ENCODE measurements at places on chromosomes 7 and 10. TPM values are rescaled to one million over a fixed set of nuclear protein-coding genes. Genes with fewer than 3 reads are reported as not detected.

DNA sequence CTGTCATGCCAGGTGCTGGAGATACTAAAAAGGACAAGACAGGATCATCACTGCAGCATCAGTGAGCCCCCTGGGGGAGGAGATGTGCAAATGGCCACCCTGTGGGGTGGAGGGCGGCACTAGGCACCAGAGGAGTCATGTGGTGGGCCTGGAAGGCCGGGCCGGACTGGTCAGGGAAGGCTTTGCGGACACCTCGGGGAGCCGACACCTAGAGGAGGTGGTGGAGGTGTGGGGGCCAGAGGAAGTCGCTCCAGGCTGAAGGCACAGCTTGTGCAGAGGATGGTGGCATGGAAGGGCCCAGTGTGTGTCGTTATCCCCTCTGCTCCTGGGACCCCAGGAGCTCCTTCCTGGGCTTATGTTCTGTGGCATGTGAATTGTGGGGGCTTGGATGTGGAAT, 437.7 kb downstream of the RPS24 start:
- no peak for DNase-seq

DNA sequence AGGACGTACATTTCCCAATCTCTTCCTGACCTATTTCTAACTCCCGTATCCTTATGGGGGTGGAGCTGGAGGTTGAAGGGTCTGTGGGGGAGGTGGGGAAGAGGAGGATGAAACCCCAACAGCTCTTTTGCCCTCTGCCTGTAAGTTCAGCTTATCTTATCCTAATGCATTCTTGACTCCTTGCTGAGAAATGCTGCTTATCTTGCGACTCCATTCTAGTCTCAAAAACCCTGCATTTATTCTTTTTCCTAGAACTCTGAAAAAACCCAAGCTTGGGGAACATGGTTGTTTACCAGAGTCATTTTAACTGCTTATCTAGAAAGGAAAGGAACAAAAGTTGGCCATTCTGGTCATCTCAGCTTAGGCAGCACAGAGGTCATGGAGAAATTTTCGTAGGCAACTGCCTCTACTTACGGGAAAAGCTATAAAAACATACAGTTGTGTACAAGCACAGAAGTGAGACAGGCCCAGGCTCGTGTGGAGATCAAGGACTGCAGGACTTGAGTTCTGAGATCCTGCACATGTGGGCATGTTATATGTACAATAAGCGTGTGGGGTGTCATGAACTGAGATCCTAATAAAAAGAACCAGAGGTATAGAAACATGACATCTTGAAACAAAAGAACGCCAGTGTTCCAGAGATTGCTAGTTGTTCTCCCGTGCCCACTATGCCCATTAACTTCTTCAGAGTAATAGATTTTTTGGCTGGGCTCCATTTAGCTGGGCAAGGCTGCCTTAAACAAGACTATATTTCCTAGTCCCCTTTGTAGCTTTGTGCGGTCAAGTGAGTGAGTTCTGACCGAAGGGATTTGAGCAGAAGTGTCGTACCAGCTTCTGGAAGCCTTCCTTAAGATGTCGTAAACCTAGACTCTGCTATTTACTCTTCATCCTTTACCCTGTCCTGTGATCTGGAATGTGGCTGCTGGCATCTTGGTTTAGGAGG, 9.6 kb downstream of the INMT start:
- DNase-seq, result peak; percentile 20

GRCh38 chr7:15209429-15209828, 306.9 kb upstream of the DGKB start:
- no peak for DNase-seq

- DNase-seq, result peak; percentile 64
These were observed 19.9 kb upstream of the LMOD2 start for GRCh38 chr7:123635551-123636359.

- no peak for DNase-seq
These were observed 8.6 kb downstream of the CPA5 start for GRCh38 chr7:130353196-130353595.

GRCh38 chr7:65820287-65820950, 52.5 kb upstream of the VKORC1L1 start:
- DNase-seq, result no peak

GRCh38 chr10:77592946-77593636, 44.5 kb downstream of the KCNMA1 start:
- peak; percentile 13 for DNase-seq

GRCh38 chr10:33901166-33901565, 566.7 kb upstream of the NRP1 start:
- DNase-seq, result peak; percentile 61

DNA sequence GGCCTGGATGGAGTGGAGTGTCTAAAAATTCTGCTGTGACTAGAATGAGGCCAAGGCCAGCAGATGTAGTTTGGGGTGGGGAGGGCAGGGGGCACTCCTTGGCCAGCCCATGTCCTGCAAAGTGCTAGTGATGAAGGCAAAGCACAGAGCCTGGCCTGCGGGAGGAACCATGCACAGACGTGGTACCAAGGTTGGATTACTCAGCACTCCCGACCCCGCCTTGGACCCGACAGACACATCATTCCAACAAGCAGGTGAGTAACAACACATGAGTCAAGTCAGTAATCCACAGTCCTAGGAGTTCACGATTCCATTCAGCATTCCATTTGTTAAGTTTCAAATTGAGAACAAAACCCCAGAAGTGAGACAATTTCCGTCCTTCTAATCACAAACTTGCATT, 317.3 kb downstream of the TCERG1L start:
- no peak for DNase-seq

DNA sequence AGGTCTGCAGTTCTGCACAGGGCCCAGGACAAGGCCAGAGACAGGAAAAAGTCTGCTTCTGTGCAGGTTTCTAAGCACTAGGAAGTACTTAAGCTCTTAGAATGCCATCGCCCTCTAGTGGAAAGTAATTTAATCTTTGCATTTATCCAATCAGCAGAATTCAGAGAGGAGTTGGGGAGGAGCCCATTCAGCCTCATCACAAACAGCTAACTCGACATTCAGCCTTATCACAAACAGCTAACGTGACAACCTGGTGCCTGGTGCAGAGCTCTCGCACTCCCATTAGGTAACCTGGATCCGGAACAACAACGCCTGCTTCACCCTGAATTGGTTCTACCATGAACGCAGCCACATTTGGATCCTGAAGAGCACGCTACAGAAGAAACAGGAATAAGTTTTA, 15.2 kb downstream of the OAT start:
- peak; percentile 85 for DNase-seq

DNA sequence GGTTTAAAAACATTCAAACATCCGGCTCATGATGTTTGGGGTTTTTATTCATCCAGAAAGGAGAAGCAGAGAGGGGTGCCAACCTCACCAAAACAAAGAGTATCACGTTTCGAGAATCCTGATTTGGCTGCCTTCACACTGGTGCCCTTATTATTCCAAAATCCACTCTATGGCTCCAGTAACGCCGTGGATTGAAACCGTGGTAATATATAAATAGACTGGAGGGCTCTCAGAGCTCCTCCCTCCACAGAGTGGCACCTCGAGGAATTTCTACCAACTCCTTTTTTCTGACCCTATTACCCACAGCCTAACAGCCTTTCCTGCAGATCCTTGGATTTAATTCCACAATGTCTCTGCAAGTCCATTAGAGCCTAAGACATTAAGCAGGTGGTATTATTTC, 353.6 kb downstream of the CRPPA start:
- no peak for DNase-seq

GRCh38 chr7:148253629-148254028, 336.9 kb upstream of the C7orf33 start:
- DNase-seq, result no peak

- DNase-seq, result no peak
These were observed 94.9 kb downstream of the AKR1D1 start for GRCh38 chr7:138170959-138171703.

DNA sequence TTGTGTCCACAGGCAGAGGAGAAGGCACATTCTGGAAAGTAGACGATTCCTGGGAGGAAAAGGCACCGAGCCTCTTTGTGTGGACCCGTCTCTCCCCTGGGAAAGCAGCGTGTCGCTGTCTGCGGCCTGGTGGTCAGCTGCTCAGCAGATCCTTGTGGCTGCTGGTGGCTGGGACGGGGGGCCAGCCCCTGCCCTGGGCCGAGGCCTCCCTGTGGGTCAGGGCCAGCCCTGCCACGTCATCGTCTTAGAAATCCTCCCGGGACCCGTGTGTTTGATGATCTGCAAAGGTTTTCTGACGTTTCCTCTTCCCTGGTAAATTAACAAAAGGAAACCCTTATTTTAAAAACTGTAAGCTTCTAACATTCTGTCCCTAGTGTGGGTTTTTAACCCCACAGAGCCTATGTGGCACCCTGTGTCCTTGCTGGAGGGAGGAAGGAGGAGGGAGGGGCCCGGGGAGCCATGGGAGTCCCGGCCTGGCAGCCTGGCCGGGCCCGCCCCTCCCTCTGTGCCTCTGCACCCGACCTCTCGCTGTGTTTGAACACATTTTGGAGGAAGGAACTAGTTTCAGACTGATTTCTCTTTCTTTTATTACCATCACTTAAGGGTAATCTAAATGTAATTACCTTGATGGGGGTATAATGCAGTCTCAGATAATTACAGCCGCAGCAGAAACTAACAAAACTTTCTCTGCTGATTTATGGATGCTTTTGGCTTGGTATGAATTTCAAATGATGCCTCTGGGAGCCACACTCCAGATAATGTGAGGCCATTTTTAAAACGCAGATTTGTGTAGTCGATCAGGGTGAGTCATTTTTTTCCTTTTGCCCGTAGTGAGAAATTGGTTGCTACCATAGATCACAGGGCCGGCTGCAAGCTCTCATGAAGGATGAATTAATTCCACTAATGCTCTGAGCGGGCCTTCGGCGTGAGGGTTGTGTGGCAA, 85.5 kb downstream of the NKX6-2 start:
- no peak for DNase-seq

GRCh38 chr7:137825489-137825888, 21.3 kb downstream of the DGKI start:
- no peak for DNase-seq

GRCh38 chr10:792792-793100, 103.3 kb upstream of the DIP2C start:
- no peak for DNase-seq

DNA sequence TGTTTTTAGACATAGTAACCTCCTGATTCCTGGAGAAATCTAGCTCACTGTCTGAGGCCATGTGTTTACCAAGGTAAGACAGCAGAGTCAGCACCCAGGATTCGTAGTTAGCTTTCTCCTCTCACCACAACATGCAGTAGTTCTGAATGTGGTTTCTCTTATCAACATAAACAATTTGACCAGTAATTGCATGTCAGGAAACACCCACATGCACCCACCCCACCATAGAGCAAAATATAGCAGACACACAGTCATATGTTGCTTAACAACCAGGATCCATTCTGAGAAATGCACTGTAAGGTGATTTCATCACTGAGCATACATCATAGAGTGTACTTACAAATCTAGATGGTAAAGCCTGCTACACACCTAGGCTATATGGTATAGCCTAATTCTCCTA, 1004.0 kb downstream of the ANKRD7 start:
- DNase-seq, result no peak

DNA sequence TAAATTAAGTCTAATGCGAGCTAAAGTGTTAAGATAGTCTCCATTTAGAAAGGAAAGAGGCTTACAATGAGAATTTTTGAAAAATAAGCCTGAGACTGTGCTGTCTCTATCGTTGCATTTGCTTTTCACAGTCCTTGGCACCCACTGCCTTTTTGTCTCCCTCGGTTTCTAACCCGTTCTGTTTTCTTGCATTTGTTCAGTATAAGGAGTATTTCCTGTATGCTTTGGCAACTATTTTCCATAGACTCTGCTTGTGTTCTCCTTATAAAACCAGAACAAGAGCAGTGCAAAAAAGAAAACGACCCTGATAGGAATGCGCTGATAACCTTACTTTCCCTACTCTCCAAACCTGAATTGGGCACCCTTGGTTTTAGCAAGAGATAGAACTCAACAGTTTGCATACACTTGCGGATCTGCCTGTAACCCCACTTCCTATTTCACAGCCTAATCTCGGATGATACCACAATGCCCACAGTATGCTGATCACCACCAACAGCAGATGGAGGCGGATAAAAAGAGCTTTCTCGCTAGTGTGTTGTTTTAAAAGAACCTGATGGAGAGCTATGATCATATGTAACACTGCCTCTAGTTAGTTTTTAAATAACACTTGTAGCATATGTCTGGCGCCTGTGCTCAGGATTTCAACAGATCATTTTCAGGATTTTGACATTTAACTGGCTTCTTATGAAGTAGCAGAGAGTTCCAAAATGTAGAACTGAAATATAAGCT, 1.6 kb upstream of the ARHGAP12 start:
- DNase-seq, result peak; percentile 55

DNA sequence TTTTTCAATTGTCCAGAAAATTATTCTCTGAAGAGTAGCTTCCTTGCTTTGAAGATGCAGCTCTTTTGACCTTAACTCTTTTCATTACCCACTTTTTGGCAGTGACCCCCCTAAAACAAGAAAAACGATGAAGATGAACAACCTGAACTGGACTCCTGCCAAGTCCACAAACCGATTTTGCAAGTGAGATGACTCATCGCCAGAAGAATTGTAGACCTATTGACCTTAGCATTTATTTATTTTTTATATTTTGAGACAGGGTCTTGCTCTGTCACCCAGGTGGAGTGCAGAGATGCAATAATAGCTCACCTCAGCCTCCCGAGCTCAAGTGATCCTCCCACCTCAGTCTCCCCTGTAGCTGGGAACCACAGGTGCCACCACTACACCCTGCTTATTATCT, 859.2 kb downstream of the GATA3 start:
- DNase-seq, result no peak

Gene HTR5A
- total RNA-seq, result not detected

Gene SPDYE5
- 0.16 TPM for total RNA-seq

Gene NRG3
- 3.9 TPM for total RNA-seq

Gene ZYX
- total RNA-seq, result 533 TPM

Gene TMEM184A
- not detected for total RNA-seq

Gene HIF1AN
- total RNA-seq, result 33.8 TPM

Gene LIPM
- total RNA-seq, result not detected

Gene ANKRD7
- total RNA-seq, result not detected

Gene NDUFB2
- total RNA-seq, result 197 TPM

Gene CPVL
- not detected for total RNA-seq

Gene PDE1C
- total RNA-seq, result 2.9 TPM

Gene DKK1
- 200 TPM for total RNA-seq

Gene GPR15LG
- not detected for total RNA-seq
